Activated CD4-positive, alpha-beta T cell treated with anti-CD3 and anti-CD28 coated beads, Interleukin-2, amount 50 U/mL, for 24 hours (primary cell): ENCODE measurements at places on chromosomes 7 and 10.

- DNase-seq, result no peak
These were observed 134.5 kb downstream of the BAMBI start for GRCh38 chr10:28811639-28812349.

DNA sequence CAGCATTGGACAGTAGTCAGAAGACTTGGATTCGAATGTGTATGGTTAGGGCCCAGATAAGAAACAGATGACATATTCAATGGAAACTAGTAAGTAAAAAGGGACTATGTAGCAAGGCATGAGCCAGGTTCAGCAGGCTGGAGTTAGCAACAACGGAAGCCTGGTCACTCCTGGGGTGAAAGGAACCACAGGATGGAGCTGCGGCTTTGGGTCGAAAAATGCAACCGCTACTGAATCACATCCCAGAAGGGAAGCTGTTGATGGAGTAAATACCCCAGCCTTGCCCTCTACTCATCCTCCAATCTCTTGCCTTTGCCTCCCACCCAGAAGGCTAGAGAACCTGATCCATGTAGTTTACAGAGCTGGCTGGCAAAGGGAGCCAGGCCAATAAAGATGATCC is 37.5 kb upstream of the EGR2 start:
- no peak for DNase-seq

GRCh38 chr7:132495936-132496335 is 80.3 kb downstream of the PLXNA4 start:
- DNase-seq, result no peak

- no peak for DNase-seq
These were observed 65.1 kb upstream of the MKRN1 start for GRCh38 chr7:140544388-140544826.

DNA sequence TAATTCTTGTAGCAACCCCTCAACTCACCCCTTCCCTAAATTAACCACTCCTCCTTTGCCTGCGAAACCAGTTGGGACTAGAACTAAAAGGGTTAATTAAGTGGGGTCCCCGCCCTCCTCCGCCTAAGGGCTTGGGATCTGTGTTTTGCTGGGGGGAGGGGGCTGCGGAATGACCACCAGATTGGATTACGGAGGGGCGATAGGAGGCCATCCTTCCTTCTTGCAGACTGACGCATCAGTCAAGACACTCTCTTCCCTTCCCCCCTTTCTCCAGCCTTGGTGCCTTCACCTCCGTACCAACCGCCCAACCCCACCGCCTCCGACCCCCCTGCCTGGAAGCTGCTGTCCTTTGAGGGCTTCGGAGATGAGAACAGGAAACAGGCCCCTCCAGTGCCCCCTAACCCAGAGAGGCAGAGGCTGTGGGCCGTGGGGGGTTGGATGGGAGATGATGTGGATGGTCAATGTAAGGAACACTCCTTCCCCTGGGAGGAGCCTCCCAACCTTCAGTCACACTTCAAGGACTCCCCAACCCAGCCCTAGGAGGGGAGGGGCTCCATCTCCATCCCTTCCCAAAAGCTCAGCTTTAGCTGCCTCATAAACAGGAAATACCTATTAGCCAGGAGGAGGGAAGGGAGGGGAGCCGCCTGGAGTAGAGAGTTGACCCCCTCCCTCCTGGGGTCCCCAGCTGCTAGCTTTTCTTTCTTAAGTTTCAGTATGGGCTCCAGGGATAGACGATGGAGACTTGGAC is 997 bp upstream of the LDB1 start:
- no peak for DNase-seq

DNA sequence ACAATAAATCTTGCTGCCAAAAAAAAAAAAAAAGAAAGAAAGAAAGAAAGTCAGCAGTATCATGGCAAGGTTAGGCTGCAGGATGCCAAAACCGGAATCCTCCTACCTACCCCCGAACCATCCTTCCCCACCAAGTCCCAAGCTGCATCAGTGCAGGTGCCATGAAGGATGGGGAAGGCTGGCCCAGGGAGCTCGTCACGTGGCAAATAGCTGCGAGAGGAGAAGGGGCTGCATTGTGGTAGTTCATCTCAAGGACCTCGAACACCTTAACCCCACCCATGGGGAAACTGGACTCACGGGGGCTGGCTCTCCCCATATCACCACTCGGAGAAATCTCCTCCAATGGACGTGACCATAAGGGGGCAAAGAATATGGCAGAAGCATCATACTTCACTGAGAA is 86.2 kb downstream of the TACC2 start:
- no peak for DNase-seq

DNA sequence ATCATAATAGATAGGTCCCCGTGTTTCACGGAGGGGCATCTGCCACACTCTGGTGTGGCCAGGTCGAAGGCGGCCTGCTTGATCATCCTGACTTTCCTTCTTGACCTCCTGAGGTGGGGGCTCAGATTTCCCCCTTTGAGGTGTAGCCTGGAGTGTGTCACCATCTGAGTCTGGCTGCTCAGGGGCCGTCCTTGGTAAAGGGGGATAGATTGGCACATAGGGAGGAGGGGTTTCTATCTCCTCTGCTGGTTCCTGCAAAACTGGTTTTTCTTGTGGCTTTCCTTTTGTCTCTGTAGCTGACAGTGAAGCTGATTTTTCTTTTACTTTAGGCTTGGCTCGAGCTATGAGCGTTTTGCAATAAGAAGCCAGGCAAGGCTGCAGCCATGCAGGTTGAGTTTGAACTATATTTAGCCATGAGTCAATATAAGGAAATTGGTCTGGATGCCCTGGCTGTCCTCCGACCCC is 7.1 kb upstream of the ZNF117 start:
- no peak for DNase-seq

GRCh38 chr7:19991936-19992335 is 218.5 kb upstream of the TMEM196 start:
- DNase-seq, result no peak
